RCC 7860 (cell line): ENCODE measurements at places on chromosomes 5 and 9.

GRCh38 chr9:94300470-94301301, 27.8 kb downstream of the NUTM2F start:
- DNase-seq, result no peak

- DNase-seq, result no peak
Observed at GRCh38 chr5:91177085-91177484, 206.0 kb downstream of the ARRDC3 start.

GRCh38 chr5:127306036-127306435, 15.4 kb downstream of the MEGF10 start:
- no peak for DNase-seq

- no peak for DNase-seq
Observed at GRCh38 chr9:123450098-123450770, 94.2 kb downstream of the CRB2 start.

DNA sequence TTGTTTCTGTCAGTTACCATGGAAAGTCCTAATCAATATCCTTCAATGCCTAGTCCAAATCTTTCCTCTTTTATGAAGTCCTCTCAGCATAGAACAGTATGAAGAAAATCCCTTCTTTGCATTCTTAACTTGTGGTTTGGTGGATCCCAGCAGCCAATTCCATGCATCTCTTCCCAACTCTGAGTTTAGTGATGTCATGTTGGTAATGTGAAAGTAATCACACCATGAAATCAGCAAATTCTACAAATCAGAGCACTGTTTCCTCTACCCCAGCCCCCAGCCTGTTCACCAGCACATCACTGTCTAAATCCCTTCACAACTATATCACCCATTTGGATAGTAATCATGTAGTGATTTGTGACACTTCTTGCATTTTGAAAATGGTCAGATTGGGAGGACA, 4.7 kb upstream of the C1QTNF2 start:
- no peak for DNase-seq
